ENCODE measurements at places on chromosomes 6 and 20.
A peak's percentile ranks its signal among the peaks of the same experiment; 100 is the strongest.

DNA sequence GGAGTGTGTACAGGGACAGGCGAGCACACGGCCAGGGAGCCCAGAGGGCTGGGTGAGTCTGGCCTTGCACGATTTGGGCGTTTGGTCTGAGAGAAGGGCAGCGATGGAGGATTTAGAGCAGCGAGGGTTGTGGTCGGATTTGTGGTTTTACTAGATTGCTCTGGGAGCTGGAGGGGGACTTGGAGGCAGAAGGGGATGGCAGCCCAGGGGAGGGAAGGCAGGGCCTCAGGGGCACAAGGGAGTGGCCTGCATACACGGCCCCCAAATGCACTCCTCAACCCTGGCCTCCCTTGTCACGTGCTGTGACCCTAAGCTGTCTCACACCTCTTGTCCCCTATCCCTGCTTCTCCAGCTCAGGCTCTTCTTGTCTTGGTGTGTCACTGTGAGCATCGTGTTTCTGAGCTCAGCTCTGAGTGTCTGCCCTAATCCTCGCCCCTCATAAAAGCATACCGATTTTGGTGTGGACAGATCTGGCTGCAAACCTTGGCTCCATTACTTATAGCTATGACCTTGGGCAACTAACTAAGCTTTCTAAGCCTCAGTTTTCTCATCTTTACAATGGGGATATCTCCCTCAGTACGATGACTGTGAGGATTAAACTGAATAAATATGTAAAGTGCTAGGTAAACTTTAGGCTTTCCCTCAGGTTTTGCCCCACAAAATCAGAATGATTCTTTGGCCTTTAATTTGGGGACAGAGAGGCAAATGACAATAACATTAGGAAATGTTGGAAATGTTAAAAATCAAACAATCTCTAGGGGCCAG, 120.1 kb upstream of the ARMC2 start:
- no peaks in the 10 kb centered on the region for H3K36me3 ChIP-seq
- no peak for DNase-seq
- peaks cover 7% of the 10 kb centered on the region for H3K4me1 ChIP-seq
- no peaks in the 10 kb centered on the region for H3K27me3 ChIP-seq

GRCh38 chr6:117557951-117558350, 44.4 kb downstream of the GOPC start:
- no peak overlapping the region for H3K4me3 ChIP-seq
- H3K4me1 ChIP-seq = no peaks in the 10 kb centered on the region
- H3K36me3 ChIP-seq = no peaks in the 10 kb centered on the region
- no peak for DNase-seq
- H3K27ac ChIP-seq = no peak overlapping the region

- H3K4me1 ChIP-seq = no peaks in the 10 kb centered on the region
- no peak overlapping the region for H3K4me3 ChIP-seq
- DNase-seq = no peak
- H3K27me3 ChIP-seq = no peaks in the 10 kb centered on the region
- no peak overlapping the region for H3K27ac ChIP-seq
- H3K36me3 ChIP-seq = no peaks in the 10 kb centered on the region
These were observed 453.6 kb upstream of the FLRT3 start for GRCh38 chr20:14790771-14791620.

GRCh38 chr20:53070706-53071392, 98.7 kb downstream of the TSHZ2 start:
- no peak for DNase-seq
- H3K4me1 ChIP-seq = no peaks in the 10 kb centered on the region
- H3K4me3 ChIP-seq = no peak overlapping the region
- H3K27me3 ChIP-seq = no peaks in the 10 kb centered on the region
- H3K27ac ChIP-seq = no peak overlapping the region

DNA sequence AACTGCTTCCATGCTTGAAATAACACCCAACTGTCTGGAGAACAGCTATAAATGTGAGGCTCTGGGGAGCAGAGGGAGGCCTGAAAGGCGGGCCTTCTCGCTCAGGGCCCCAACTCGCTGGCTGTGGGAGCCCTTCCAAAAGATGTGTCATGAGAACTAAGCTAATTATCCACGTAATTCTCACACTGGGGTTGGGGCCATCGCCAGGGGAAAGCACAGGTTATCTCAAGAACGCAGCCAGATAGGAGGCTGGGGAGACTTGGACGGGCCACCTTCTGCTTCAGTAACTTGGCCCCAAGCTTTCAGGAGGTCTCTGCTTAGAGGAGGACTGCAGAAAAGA, 1.6 kb downstream of the PXDC1 start:
- no peaks in the 10 kb centered on the region for H3K27me3 ChIP-seq
- H3K4me1 ChIP-seq = peaks cover 40% of the 10 kb centered on the region
- H3K27ac ChIP-seq = peak overlapping the region; percentile 100
- DNase-seq = peak; percentile 72
- H3K36me3 ChIP-seq = peaks cover 12% of the 10 kb centered on the region
- H3K4me3 ChIP-seq = peak overlapping the region; percentile 94

DNA sequence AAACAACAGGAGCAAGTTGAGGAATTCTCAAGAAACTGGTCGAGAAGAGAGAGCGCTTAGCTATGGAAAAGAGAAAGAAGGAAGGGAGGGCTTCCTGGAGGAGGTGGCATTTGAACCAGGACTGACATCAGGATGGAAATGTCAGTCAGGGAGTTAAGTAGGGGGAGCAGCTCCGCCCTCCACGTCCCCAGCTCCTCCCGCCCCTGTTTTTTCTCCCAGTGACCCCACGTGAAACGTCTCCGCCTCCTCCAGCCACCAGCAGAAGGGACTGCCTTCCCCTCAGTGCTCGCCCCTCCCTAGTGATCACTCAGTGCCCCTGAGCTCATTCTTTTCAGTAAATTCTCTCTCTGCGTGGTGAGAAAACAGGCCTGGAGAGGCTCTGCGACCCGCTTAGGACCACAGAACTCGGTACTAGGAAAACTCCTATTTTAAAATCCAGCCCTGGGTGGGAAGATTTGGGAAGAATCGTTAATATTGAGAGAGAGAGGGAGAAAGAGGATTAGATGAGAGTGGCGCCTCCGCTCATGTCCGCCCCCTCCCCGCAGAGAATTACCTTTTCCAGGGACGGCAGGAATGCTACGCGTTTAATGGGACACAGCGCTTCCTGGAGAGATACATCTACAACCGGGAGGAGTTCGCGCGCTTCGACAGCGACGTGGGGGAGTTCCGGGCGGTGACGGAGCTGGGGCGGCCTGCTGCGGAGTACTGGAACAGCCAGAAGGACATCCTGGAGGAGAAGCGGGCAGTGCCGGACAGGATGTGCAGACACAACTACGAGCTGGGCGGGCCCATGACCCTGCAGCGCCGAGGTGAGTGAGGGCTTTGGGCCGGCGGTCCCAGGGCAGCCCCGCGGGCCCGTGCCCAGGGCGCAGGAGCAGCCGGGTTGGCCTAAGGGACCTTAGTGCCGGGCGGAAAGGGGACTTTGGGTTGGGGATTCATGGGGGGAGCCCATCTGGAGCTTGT, 4.6 kb downstream of the HLA-DPB1 start:
- peak overlapping the region; percentile 76 for H3K4me3 ChIP-seq
- H3K4me1 ChIP-seq = peaks cover 14% of the 10 kb centered on the region
- peak; percentile 35 for DNase-seq
- H3K27ac ChIP-seq = peak overlapping the region; percentile 75
- no peaks in the 10 kb centered on the region for H3K27me3 ChIP-seq

- no peak for DNase-seq
- H3K4me3 ChIP-seq = no peak overlapping the region
- no peaks in the 10 kb centered on the region for H3K36me3 ChIP-seq
- H3K27ac ChIP-seq = no peak overlapping the region
These were observed 85.9 kb downstream of the SMLR1 start for GRCh38 chr6:130913120-130913519.

DNA sequence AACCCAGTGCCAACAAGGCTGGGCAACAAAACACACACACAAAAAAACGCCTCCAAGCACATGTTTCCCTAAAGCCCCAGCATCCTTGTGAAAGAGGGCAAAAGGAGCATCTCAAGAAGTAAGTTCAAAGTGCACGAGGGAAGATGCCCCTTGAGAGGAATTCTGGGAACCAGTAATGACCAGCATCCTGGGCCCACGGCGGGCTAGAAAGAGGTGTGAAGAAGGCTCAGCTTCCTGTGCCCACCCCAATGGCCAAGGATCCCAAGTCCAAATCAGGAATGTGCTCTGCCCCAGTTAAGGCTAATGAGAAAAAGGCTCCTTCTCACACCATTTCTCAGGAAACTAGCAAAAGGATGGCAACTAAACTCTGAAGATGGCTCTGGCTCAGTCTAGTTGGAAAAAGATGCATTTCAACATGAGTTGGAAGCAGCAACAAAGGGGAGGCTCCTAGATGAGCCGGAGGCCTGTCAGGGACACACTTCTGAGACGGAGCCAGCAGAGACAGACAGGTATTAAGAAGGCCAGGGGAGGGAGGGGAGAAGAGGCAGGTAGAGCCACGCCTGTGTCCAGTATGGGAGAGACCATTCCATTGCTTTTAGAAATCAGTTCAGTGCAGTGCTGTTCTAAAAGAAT, 3.2 kb downstream of the RIMS4 start:
- no peak overlapping the region for H3K27ac ChIP-seq
- peaks cover 8% of the 10 kb centered on the region for H3K27me3 ChIP-seq
- peaks cover 5% of the 10 kb centered on the region for H3K4me1 ChIP-seq
- no peak for DNase-seq
- H3K4me3 ChIP-seq = no peak overlapping the region
- H3K36me3 ChIP-seq = no peaks in the 10 kb centered on the region

DNA sequence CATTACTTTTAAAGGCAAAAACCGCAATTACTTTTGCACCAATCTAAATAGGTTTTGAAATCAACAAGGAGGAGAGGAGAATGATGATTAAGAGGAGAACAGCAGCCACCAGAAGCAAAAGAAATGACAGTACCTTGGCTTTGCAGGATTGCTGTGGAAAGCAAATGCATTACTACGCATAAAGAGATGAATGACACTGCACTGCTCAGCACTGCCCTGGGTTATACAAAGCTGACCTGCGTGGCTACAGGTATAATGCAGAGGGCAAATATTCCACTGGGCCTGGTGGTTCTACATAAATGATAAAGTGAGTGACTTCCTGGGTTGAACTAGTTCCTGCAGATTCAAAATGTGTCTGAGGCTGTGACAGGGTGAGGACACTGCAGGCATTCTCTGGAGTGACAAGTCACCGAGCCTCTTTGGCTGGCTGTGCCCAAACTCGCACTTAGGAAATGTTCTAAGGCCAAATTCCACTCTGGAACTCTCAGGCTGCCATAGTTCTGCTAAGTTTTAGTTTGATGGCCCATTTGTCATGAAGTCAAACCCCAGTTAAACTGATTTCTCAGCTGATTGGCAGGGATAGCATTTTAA, 78.6 kb downstream of the INSM1 start:
- no peak overlapping the region for H3K27ac ChIP-seq
- H3K4me1 ChIP-seq = no peaks in the 10 kb centered on the region
- no peak for DNase-seq
- H3K27me3 ChIP-seq = no peaks in the 10 kb centered on the region
- no peaks in the 10 kb centered on the region for H3K36me3 ChIP-seq
- H3K4me3 ChIP-seq = no peak overlapping the region

DNA sequence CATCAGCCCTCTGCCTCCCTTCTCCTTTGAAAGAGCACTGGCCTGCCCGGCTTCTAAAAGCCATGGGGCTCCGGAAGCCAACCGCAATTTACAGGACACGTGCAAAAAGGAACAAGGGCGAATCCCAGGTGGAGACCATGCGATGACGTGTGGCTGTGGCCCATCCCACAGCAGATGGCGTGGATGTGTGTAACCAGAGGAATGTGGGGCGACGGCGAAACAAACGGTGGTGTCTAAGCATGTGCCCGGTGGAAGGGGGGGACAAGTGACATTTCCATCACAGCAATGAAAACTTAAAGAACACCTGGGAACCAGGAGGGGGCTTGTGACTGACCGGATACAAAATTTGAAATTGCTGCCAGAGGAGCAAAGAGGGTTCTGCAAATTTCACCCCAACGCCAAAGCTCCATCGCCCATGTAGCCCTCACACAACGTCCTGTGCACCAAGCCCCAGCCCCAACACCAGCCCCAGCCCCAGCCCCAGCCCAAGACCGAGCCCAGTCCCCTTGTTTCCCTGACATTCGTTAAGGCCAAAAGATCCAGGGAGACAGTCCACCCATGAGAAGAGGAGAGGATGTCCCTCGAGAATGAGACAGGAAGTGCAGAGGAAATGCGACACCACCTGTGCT, 159.7 kb upstream of the ZNF337 start:
- H3K4me3 ChIP-seq = no peak overlapping the region
- peaks cover 13% of the 10 kb centered on the region for H3K4me1 ChIP-seq
- no peaks in the 10 kb centered on the region for H3K27me3 ChIP-seq
- H3K27ac ChIP-seq = no peak overlapping the region
- no peaks in the 10 kb centered on the region for H3K36me3 ChIP-seq

GRCh38 chr6:142542704-142543233, 241.0 kb downstream of the ADGRG6 start:
- no peak overlapping the region for H3K27ac ChIP-seq
- H3K4me1 ChIP-seq = no peaks in the 10 kb centered on the region
- no peaks in the 10 kb centered on the region for H3K27me3 ChIP-seq
- no peak for DNase-seq

DNA sequence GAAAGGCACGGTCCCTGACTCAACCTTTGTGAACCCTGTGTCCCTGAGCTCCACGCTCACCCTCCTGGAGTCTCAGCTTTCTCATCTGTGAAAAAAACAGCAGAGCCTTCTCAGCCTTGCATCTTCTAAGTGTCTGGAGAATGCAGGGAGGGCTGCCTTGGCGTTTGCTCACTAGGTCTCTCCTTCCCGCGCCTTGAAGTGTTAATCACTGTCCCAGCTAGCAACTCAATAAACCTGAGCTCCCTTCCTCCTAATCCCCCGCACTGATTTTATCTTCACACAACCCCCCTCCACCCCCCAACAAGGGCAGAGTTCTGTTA, 34.9 kb upstream of the FOXC1 start:
- H3K27ac ChIP-seq = peak overlapping the region; percentile 82
- peak overlapping the region; percentile 59 for H3K4me3 ChIP-seq
- H3K36me3 ChIP-seq = no peaks in the 10 kb centered on the region
- DNase-seq = no peak

- DNase-seq = no peak
- H3K36me3 ChIP-seq = no peaks in the 10 kb centered on the region
- H3K27me3 ChIP-seq = no peaks in the 10 kb centered on the region
- H3K4me1 ChIP-seq = peaks cover 5% of the 10 kb centered on the region
- no peak overlapping the region for H3K4me3 ChIP-seq
- no peak overlapping the region for H3K27ac ChIP-seq
These were observed 7.9 kb downstream of the TAAR1 start for GRCh38 chr6:132651062-132651461.

DNA sequence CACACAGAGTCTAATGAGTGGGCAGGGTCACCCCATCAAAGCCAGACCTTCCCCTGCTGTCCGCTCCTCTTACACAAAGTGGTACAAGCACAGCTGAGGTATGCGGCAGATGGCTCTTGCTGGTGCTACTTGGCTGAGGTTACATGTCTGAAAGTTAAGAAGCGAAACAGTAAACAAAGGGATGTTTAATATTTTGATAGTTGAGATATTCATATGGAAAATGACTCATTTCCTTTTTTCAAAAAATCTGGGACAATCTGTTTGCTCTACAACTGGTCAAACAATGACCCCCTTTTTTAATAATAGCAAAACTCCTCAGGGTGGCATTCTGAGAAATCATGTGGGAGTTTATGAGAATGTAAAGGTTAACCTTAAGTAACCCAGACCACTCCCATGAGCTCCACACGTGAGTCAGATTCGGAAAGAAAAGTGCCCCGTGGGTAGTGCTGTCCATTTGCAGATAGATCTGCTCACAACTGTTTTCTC, 245.3 kb downstream of the TBXT start:
- no peak overlapping the region for H3K4me3 ChIP-seq
- H3K27ac ChIP-seq = no peak overlapping the region
- DNase-seq = no peak
- H3K36me3 ChIP-seq = no peaks in the 10 kb centered on the region
- no peaks in the 10 kb centered on the region for H3K4me1 ChIP-seq
- no peaks in the 10 kb centered on the region for H3K27me3 ChIP-seq

Measured in thoracic aorta (tissue), 2 donors.